ENCODE measurements at places on chromosomes 1 and 21.

DNA sequence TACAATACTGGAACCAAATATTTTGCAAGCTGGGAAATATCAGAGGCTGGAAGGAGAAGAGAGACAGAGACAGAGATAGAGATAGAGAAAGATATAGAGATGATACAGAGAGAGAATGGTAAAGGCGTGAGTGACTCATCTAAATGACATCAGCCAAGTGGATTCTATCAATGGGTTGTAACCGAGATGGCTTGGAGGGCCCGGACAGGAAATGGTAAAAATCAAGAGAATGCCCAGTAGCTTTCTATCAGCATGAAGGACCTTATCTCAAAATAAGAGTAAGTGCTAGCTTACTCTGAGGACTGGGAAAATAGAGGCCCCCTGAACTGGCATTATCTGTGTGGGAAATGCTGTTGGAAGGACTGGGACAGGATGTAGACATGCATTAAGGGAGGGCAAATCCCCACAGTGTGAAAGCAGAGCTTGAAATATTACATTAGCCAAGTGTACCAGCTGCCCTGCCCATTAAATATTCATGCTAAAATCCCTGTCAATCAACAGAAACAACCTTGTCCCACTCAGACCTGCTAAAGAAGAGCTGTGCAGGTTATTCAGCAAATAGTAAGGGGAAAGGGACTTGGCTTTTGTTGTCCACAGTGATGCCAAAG, 76.6 kb upstream of the ZNF644 start:
- peak; percentile 30 for DNase-seq

- DNase-seq = no peak
These were observed 8.9 kb downstream of the KLHL21 start for GRCh38 chr1:6593810-6594209.

GRCh38 chr1:115982400-115982799, 6.1 kb downstream of the SLC22A15 start:
- DNase-seq = no peak

DNA sequence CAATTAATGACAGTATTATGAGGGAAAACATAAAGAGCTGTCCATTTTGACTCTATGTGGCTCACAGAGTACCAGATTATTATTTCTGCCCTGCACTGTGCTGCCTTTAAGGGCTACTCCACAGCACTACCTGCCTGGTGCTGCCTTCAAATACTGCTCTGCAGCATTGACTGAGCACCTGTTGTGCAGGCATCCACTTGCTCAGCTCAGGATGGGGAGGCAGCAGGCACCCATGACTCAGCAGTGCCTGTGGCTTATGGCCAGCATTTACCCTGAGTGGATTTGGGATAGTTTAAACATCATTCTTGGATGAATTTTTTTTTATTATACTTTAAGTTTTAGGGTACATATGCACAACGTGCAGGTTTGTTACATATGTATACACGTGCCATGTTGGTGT, 953 bp upstream of the KPRP start:
- DNase-seq = no peak

GRCh38 chr1:11046625-11047365, at the start of gene MASP2:
Gene MASP2, minus strand, starts transcription at chr1:11047239. Its CDS starts 32 bp downstream, at chr1:11047207.
- no peak for DNase-seq

GRCh38 chr1:178192686-178193085, 98.8 kb downstream of the RASAL2 start:
- DNase-seq = no peak

DNA sequence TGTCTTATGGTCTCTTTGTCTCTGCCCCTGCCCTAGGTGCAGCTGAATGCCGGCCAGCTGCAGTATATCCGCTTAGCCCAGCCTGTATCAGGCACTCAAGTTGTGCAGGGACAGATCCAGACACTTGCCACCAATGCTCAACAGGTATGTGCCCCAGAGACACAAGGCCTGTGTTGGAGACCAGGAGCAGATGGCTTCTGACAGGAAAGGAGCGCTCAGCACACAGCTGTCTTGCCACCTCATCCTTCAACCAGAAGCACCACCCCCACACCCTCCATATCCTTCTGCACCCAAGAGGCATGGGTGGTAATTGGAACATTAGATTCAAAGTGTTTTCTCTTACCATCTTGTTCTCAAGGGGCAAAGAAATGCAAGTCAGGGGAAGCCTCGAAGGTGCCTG, 17.0 kb upstream of the KCNQ4 start:
- no peak for DNase-seq

- no peak for DNase-seq
These were observed 26.4 kb downstream of the ABCA4 start for GRCh38 chr1:94094469-94095111.

DNA sequence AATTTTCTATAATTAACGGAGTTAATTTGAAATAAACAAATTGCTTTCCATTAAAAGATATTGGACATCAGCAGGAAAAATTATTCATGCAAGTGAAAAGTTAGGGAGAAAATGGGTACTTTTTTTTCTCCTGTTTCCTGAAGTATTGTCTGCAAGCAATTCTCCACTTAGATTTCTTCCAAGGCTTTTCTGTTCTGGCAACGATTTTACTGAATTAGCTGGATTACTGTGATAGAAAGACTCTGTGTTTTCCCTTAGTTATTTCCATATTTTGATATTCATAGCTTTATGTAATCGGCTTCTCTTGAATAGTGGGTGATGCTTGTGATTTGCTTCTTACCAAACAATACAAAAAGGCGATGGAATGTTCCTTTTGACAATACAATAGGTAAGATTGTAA, 1333.9 kb downstream of the AMY1C start:
- no peak for DNase-seq

- DNase-seq = no peak
These were observed 648.8 kb downstream of the PTPRC start for GRCh38 chr1:199287647-199288046.

- no peak for DNase-seq
These were observed 136.5 kb downstream of the TSEN15 start for GRCh38 chr1:184188037-184188436.

- no peak for DNase-seq
These were observed 53.2 kb upstream of the COA6 start for GRCh38 chr1:234320069-234320468.

GRCh38 chr1:235910357-235911299, 43.9 kb upstream of the LYST start:
- no peak for DNase-seq

DNA sequence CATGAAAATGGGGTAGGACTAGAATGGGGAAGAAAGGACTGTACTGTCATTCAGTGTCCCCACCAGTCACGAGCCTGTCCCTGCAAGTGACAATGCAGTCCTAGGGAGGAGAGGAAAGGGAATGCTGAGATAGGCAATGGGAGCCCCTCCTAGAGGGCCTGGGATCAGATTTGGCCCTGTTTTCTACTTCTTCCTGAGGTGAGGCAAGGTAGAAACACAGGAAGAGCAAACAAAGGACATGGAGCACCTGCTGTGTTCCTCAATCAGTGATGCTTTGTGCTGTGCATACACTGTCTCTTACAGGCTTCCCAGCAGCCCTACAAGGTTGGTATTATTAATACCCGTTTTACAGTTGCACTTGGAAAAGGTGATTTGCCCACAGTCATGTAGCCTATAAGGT, 6.1 kb downstream of the FABP3 start:
- DNase-seq = no peak

DNA sequence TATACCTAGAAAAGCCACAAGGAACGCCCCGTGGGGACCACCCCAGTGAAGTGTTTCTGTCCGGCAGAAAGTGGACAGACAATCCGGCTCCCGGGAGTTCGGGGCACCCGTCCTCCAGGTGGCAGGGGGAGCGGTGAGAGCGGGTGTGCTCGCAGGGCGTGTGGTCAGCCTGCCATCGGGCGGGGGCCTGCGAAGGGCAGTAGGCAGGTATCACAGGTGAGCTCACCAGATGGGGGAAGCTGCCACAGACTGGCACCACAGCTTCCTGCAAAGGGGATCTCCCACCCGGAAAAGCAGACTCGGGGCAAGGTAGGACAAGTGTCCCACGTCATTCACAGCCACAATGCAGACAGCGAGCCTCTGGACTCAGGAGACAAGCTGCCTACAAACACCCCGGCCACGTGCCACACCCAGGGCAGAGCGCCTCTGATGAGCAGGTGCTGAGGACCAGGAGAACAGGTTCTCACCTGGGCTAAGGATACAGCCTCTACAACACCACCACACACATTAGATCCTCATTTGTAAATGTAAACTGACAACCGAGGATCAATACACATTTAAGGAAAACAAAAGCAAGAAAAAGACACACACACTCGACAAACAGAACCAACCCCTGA, 36.4 kb downstream of the VPS26C start:
- no peak for DNase-seq

DNA sequence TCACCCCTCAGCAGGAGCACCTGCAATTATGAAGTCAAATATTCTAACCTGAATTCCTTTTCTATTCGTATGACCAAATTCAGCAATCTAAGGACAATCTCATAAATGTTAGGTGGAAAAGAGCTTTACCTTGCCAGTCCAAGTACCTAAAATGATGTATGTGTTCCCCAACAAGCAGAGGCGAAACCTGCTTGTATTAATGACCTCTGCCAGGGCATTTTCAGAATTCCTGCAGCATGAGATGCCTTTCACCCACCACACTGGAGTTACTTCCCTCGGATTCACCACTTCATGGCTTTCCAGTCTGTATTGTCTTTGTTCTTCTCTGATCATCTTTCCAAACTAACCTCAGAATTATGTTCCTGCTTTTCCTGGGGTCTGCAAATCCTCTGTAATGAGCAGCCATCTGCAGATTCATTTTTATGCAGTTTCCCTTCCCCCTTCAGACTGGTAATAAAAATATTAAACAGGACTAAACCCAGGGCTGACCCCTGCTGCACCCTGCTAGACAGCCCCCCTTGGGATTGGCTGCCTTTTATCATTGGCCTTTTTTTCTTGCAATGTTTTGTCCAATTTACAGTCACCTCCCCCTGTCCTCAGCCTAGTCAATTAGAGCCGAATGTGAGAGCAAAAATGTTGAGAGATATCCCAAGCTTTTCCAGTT, 26.6 kb upstream of the CASQ2 start:
- no peak for DNase-seq

GRCh38 chr1:58829866-58830265, 46.0 kb upstream of the JUN start:
- no peak for DNase-seq

- no peak for DNase-seq
These were observed 1007.4 kb downstream of the TTLL7 start for GRCh38 chr1:82991569-82991968.

DNA sequence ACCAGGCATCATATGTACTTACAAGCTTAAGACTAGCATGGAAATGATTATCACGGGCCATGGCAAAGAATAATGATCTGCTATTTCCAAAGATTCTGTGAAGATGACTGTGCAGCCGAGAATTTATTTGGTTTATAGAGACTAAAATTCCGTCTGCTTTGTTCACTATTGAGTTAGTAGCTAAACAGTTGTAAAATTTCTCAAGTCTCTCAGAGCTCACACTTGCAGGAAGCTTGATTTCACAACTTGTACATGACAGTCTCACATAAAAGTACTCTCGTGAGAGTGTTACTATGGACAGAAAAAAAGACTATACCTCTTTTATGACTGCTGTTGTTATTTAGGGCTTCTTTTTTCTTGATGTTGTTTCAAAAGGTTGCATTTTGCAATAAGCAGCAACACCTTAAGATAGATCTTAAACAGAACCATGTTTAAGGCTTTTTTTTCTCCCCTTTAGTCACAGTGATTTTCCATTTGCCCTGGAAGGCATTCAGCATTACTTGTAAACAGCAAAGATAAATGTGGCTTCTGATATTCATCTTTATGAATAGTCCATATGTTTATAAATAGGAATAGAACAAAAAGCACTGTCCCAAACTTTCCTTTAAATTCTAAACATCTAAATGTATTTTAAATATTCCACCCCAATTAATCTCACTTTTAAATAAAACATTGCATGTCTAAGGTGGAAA, 24.8 kb downstream of the ST6GALNAC5 start:
- DNase-seq = no peak

GRCh38 chr1:238642231-238642630, 744.1 kb upstream of the CHRM3 start:
- DNase-seq = no peak

GRCh38 chr1:47554901-47555300, 117.1 kb downstream of the FOXD2 start:
- no peak for DNase-seq

DNA sequence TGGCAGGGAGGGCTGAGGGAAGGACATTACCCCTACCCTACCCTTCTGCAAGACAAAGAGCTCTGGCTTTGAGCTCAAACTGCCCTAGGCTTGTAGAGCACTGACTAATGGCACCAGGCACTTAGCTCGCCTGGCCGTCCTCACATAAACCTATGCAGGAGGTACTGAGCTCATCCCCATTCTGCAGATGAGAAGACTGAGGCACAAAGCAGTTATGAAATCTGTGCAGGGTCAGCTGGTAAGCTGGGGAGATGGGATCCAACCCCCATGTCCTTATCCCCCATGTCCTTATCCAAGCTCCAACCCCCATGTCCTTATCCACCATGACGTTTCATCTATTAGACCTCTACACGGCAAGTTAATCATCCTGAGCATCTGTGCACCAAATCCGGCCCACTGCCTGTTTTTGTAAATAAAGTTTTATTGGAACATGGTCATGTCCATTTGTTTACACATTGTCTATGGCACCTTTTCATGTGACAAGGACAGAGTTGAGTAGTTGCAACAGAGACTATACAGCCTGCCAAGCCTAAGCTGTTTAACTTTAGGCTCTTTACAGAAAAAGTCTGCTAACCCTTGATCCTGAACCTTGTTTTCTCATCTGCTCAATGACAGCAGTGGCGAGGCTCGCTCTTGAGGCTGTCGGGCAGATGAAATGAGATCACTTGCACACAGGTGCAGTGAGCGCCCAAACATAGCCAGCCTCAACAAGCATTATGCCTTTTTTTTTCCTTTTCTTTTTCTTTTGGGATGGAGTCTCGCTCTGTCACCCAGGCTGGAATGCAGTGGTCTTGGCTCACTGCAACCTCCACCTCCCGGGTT, 86.8 kb downstream of the FBXO2 start:
- DNase-seq = no peak

DNA sequence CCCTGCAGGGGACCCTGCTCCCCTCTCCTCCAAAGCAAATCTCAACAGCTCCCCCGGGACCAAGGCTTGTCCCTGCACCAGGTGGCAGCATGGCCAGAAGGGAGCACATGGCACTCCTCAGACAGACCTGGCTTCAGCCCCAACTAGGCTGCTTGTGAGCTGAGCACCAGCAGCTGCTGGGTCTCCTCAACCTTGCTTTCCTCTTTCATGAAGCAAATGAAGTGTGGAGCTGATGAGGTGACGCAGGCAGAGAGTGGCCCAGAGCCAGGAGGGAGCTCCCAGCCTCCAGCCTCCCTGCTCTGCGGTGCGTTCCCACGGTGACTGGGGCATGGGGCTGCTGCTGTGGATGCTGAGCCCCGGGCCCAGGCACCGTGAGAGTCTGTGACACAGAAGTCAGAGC, 34.0 kb downstream of the MEGF6 start:
- DNase-seq = no peak

DNA sequence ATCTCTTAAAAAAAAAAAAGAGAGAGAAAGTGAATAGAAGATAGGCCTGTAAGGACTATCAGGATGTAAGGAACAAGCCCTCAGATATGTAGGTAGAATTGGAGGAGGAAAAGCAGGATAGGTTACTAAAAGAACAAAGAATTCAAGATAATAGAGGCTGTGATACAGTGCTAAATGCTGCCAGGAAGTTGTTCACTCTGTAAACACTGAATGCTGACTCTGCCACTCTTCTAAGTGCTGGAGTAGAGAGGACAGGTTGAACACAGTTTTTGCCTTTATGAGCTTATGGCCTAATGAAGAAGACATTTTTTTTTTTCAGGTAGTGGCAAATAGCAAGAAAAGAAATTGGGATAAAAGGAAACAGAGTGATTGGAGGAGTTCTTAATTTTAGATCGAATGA, 90.6 kb upstream of the ZNF678 start:
- no peak for DNase-seq

Data from D341Med (cell line).